Fibroblast of skin of back (primary cell): ENCODE measurements at places on chromosomes 4 and X.

DNA sequence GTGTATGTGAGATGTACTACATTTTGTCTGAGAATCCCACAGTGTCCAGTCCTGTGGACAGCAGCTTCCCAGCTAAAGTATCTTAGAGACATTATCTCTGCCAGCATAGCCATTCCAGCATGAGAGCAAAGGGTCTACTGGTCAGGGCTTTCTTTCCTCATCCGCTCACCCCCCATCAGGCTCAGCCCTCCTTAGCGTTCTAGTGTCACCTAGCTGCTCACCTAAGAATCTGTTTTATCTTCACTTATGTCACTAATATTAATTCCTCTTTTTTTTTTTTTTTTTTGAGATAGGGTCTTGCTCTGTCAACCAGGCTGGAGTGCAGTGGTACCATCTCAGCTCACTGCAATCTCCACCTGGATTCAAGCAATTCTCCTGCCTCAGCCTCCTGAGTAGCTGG, 15.6 kb downstream of the RUFY3 start:
- no peak for DNase-seq

GRCh38 chr4:161642708-161643107, 521.1 kb downstream of the FSTL5 start:
- peak; percentile 6 for DNase-seq

GRCh38 chr4:77697860-77698590, 92.4 kb downstream of the CXCL13 start:
- DNase-seq = peak; percentile 63

DNA sequence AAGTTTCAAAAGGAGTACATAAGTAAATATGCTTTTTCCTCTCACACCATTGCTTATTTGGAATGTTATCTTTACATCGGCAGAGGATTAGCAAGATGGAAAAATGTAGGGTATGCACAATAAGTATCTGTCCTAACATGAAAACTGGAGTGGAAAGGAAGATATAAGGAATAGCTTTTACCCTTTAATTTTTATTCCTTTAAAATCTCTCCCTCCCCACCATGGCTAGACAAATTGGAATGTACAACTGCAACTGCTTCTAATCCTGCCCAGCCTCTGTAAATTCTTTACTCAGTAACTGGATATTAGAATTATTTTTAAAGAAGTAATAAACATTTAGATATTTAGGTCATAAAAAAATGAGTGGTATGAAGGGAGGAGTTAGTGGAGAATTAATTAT, 171.5 kb downstream of the PCDH18 start:
- peak; percentile 63 for DNase-seq

DNA sequence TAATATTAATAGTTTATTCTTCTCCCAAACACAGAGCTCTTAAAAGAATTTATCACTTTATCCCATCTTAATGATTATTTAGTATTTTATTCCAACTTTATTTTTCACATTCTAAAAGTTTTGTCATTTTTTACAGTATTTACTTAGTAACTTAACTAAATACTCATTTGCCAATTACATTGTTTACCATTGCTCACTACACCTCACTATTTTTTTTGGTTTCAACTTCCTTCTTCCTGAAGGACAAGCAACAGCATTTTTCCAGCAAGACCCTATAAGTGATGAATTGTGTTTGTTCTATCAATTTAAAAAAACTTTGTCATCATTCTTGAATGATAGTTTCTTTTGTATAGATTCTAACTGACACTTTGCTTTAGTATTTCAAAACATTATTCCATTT, 19.4 kb upstream of the SRD5A3 start:
- no peak for DNase-seq

GRCh38 chr4:112978691-112979472, 70.6 kb upstream of the ANK2 start:
- DNase-seq = peak; percentile 24

- peak; percentile 0 for DNase-seq
Measured at GRCh38 chrX:75038925-75039324, 113.7 kb upstream of the NEXMIF start.

- no peak for DNase-seq
Measured at GRCh38 chrX:149518236-149518635, 13.1 kb upstream of the IDS start.

DNA sequence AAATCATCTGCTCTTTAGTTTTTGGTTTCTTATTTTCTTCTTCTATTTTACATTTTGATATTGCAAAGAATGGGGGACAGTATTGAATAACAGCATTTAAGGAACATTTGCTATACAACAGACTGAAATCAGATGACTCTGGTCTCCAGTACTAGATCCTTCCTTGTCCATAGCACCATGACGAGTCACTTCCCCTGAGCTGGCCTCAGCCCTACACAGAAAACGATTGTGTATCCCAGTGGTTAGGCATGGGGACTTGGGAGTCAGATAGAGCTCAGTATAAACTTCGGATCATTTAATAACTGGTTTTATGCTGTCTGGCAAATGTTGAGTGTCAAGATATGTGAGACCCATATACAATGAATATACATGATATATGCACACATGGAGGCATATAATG, 44.7 kb upstream of the BEX4 start:
- peak; percentile 53 for DNase-seq

- no peak for DNase-seq
Measured at GRCh38 chr4:154507156-154507555, 15.6 kb upstream of the DCHS2 start.

GRCh38 chr4:40288566-40288965, 46.6 kb upstream of the CHRNA9 start:
- no peak for DNase-seq

DNA sequence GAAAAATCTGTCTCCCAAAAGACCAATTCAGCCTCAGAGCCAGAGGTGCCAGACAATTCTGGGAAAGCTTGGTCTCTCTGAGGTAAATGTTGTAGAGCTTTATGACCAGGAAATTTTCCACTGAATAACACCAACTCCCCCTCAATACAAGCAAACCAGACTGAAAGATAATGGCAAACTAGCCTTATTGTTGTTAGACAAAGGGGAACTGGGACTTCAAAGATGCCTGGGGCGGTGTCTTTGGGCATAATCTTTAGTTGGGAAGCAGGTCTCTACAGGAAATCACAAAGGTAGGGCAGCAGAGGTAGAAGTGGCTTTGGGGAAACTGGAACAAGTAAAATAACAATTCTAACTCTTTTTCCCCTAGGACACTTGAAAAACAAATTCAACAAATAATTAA, 12.0 kb downstream of the COL4A6 start:
- no peak for DNase-seq

GRCh38 chrX:31459361-31459760, 387.5 kb upstream of the FTHL17 start:
- peak; percentile 4 for DNase-seq

GRCh38 chr4:141657550-141658250, 21.3 kb downstream of the IL15 start:
- no peak for DNase-seq

- no peak for DNase-seq
Measured at GRCh38 chr4:5957076-5957475, 61.2 kb downstream of the C4orf50 start.

DNA sequence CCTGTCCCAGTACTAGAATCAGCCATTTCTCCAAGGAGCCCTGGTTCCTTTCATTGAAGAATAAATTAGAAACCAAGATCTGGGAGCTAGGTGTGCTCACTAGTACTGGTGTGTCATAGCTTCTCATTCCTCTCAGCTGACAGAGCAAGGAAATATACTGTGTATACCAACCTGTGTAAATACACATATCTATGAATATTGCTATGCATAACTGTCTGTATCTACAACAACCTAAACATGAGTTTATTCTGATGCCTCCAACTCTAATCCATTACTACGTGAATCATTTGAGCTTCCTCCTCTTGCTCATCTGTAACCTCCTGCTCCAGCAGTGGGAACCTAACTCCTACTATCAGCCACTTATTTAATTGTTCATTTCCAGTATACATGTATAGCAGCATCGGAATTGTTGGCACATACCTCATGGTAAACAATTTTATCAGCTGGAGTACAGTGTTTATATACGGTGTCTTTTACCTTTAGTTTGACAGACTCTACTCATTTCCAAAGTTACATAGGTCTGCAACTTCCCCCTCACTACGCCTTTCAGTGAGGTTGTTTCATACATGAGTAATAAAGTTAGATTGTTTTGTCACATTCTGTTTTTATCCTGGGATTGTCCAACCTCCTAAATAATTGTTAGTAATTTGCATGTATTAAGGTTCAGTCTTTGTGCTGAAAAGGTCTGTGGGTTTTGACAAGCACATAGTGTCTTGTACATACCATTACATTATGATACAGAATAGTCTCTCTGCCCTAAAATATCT, 7.1 kb upstream of the SCRG1 start:
- DNase-seq = no peak

- DNase-seq = peak; percentile 32
Measured at GRCh38 chrX:68693481-68694434, 46.3 kb downstream of the STARD8 start.

DNA sequence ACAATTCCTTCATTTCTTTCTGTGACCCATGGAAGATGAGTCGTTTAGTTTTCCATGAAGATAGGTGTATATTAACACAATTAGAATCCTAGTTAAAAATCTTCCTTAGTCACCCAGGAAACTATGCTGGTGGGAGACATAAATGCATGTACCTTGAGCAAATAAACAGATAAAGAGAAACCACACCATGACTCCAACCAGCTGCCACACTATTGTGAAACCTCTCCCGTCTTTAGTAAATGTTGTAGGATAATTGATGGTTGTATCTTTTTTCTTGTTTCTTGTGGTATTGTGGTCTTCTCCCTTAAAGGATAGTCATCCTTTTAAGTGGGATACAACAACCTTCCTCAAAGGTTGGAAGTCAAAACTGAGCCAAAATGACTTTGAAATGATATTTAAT, 103.8 kb upstream of the LEF1 start:
- peak; percentile 6 for DNase-seq

DNA sequence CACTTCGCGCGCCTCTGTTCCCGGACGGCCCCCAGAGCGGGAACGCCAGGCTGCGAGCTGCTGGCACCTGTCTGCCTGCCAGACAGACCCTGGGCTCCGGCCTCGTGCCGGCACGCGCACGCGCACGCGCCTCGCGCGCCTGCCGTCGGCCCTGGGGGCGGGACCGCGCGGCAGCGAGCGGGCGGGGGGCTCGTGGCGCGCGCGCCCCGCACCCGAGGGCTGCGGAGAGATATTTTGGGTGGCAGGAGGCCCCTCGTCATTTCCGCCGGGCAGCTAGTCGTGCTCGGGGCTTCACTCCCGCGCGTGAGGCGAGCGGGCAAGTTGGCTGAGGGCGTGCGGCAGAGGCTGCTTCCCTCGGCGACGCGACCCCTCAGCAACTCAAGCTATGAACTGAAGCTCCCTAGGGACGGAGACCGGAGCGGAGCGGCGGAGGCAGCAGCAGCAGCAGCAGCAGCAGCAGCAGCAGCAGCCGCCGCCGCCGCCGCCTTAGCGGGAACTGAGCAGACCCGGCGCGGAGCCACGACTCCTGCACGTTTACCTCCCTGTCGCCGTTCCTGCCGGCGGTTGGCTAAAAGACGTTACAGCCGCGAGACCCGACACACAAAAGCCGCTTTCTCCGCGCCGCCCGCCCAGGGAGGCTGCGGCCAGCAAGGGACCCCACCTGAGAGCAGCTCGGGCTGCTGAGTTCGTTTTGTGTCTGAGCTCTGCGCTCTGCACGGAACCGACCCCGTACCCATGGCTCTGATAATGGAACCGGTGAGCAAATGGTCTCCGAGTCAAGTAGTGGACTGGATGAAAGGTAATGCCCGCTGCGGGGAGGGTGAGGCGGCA, at the start of gene CNKSR2:
TSS of gene CNKSR2 (plus strand) at position 256 of the 831 bp plus-strand sequence. CDS start at position 736, 480 bp downstream.
- DNase-seq = peak; percentile 21

DNA sequence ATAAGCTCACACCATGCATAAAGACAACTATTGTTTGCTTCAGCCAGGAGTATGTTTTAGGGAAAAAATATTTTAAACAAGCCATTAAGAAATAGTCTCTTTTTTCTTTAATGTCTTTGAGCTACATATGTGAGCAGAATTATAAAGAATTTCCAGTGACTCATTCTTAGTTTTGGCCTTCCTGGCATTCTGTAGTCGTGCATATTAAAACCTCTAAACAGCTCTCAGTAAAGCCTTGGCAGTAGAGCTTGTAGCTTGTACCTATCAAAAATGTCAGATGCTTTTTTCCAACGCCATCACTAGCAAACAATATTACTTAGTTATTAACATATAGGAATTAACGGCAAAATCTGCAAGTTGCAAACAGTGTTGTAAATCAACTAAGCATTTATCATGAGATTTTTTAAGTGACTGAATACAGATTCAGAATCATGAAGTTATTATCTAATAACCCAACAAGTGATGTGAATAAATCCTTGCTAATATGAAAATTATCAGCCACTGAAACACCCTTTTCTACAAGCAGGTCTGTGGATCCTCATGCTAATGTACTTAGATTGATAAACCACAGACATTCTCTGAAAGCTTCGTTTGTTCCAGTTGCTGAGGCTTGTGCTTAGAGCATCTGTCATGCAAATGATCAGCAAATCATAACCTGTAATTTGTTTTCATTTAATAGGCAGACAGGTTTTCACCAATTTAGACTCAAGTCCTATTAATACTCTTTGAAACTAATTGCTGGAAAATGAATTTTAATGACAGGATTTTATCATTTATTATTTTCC, 412.0 kb upstream of the ATOH1 start:
- DNase-seq = peak; percentile 25

DNA sequence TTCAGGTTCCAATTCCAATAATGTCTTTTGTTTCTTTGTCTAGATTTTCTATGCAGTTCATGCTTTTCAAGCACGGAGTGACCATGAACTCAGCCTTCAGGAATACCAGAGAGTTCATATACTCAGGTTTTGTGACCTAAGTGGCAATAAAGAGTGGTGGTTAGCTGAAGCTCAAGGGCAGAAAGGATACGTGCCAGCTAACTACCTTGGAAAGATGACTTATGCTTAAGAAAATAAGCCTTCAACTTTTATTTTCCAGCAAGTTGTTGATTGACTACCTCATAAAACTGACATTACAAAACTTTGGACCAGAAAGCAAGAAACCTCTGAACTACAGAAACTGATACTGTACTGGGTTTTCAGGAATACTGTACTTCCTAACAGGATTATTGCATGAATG, 30.8 kb downstream of the INTS12 start:
- no peak for DNase-seq

DNA sequence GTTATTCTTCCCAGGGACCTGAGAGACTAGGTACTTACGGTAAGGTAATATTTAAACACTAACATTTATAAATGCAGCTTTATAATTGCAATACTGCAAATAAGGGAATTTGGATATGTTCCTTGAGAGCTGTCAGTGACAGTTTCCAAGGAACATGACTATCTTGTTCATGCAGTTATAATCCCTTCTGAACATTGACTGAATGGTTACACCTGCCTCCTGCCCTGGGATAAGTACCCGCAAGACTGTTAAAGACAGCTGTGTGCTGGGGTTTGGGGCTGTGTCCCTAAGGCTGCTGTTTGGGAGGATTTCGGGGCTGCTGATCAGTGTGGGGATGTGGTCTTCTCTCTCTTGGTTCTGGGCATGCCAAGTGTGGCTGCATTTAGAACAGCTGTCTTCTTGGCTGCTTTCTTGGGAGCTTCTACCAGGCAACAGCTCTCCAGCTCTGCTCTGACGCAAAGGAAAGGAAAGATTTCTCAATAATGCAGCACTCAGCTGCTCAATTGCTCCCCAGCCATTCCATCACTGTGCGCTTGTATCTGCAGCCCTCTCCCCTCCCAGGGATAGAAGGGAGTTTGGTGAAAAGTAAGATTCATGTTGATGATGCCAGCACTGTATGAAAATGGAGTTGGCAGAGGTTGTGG, 298.8 kb upstream of the TAPT1 start:
- no peak for DNase-seq

GRCh38 chr4:108117418-108118182, 51.1 kb downstream of the LEF1 start:
- DNase-seq = peak; percentile 17

GRCh38 chrX:29431895-29432294, 783.5 kb upstream of the MAGEB2 start:
- no peak for DNase-seq
